ENCODE measurements at places on chromosomes 7 and 10. TPM values are rescaled to one million over a fixed set of nuclear protein-coding genes. Genes with fewer than 3 reads are reported as not detected.

Gene DDC
- total RNA-seq = not detected

Gene AGBL3
- total RNA-seq = 2.2 TPM

Gene DLX5
- total RNA-seq = 2.5 TPM

Gene DLX6
- 1.1 TPM for total RNA-seq

Gene PNLIPRP1
- not detected for total RNA-seq

Gene TLX1
- not detected for total RNA-seq

Gene LRRD1
- 0.29 TPM for total RNA-seq

Gene EFCAB10
- not detected for total RNA-seq

Gene TRIM24
- 8.0 TPM for total RNA-seq

Gene CXCL12
- 358 TPM for total RNA-seq

Gene GTF2I
- 153 TPM for total RNA-seq

Gene AKR1B15
- total RNA-seq = 0.29 TPM

Gene LIPJ
- total RNA-seq = under 0.01 TPM

Gene OR2A12
- total RNA-seq = not detected

Gene GDI2
- total RNA-seq = 730 TPM

Gene HECW1
- total RNA-seq = 2.9 TPM

Gene OIT3
- under 0.01 TPM for total RNA-seq

Gene ZPBP
- total RNA-seq = not detected

Gene TMEM184A
- total RNA-seq = under 0.01 TPM

Gene CCL26
- total RNA-seq = 1.5 TPM

Gene FFAR4
- total RNA-seq = not detected

Gene ASB10
- total RNA-seq = not detected

Gene GRM3
- total RNA-seq = not detected

Gene GRID2IP
- not detected for total RNA-seq
